ENCODE measurements at places on chromosomes 16 and 17. TPM values are rescaled to one million over a fixed set of nuclear protein-coding genes. Genes with fewer than 3 reads are reported as not detected.
A peak's percentile ranks its signal among the peaks of the same experiment; 100 is the strongest.

DNA sequence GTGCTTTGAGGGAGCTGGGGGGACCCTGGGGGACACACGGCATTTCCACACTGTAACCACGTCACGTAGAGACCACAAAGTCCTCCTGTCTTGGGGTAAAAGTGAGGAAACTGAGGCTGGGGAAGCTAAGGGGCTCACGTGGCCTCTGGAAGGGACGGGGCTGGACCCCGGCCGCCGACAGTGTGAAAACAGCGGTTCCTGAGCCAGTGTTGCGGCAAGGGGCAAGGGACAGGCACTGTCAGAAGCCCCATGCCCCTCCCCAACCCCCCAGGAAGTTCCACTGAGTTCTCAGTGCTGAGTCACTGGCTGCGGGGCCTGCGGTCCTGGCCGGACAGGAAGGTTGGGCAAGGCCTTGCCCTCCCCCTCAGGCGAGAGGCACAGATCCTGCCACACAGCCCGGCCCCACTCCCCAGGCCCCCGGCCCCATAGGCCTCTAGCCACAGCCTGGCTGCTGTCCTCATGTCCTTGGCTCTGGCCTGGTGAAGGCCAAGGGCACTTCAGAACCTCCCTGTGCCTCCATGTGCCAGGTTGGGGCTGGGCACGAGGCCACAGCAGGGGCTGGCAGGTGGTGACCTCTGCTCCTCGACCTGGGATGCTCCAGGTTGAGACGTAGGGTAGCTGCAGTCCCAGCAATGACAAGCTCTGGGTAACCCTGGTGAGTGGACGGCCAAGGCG, 5.0 kb upstream of the CCDC57 start:
- DNase-seq: peak; percentile 85

GRCh38 chr17:50637829-50638605, 3.3 kb downstream of the ABCC3 start:
- peak; percentile 23 for DNase-seq

DNA sequence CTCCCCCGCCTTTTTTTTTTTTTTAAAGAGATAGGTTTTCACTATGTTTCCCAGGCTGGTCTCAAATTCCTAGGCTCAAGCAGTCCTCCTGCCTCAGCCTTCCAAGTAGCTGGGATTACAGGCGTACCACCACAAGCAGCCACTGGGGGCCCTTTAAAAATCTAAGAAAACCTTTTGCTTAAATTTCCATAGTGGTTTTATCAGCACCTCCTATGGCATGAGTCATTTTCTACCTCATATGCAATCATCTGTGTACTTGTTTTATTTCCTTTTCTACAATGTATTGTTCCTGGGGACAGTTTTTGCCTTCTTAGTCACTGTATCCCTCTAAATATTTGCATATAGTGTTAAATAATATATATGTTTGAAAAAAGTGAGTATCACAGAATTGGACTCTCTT, 29.2 kb downstream of the GNA13 start:
- DNase-seq: no peak

DNA sequence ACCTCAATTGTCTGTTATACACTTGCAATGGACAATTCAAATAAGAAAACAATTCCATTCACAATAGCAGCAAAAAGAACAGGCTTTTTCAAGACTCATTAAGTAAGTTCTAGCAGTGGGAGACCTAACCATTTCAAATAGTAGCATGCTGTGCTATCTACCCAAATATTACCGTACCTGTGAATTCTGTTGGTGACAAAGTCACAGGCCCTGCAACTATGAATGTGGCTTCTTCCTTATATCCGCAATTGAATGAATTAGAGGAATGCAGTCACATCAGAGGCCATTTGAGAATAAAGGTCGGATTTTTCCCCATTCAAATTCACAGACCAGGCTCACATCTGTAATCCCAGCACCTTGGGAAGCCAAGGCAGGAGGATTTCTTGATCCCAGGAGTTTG, 800 bp upstream of the NME4 start:
- no peak for DNase-seq

GRCh38 chr16:84916178-84916577, 95.2 kb downstream of the ZDHHC7 start:
- no peak for DNase-seq

RPUSD1 gene
- 11.8 TPM for total RNA-seq

ARHGDIG gene
- total RNA-seq: 4.3 TPM

GRCh38 chr17:78567991-78568390, 9.2 kb downstream of the DNAH17 start:
- no peak for DNase-seq

USP43 gene
- 0.06 TPM for total RNA-seq

GRCh38 chr17:32388613-32389459, 38.9 kb downstream of the ZNF207 start:
- DNase-seq: no peak

DNA sequence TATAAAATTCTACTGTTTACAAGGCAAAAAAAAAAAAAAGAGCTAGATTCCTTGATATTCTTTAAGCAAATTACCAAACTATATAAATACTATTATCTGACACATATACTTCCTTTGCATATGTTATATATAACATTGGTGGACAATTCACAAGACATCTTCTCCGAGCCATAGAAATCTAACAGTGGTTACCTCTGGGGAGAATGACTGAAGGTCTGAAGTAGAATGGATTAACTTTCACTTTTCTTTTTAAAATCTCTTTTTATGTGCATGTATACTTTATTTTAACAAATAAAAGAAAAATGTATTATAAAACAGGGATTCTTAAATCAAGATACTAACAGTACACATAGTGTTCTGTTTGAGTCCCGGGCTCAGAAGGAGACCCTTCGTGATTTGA, 131.0 kb downstream of the MRTFB start:
- DNase-seq: no peak

PPM1E gene
- 2.3 TPM for total RNA-seq

- DNase-seq: no peak
These were observed 262.7 kb upstream of the KCNJ16 start for GRCh38 chr17:69812240-69812837.

DNA sequence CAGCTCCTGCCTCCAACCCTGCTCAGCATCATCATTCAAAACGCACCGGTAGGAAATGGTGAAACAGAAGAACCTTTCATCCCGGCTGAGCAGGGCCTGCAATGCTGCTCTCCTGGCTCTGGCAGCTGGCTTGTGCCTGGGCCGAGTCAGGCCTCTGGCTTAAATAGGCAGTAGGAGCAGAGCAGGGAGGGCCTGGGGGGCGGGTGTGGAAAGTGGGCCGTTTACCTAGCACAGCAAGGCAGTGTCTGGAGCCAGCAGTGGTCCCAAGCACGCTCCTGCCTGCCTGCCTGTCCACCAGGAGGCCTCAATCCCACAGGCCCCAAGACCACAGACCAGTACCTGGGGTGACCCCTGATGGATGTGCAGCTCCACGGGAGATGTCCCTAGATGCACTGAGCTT, 59.3 kb downstream of the SMPD3 start:
- no peak for DNase-seq

- DNase-seq: no peak
These were observed 29.9 kb upstream of the CHMP6 start for GRCh38 chr17:80961541-80962330.

SPATA22 gene
- 1.6 TPM for total RNA-seq

DNA sequence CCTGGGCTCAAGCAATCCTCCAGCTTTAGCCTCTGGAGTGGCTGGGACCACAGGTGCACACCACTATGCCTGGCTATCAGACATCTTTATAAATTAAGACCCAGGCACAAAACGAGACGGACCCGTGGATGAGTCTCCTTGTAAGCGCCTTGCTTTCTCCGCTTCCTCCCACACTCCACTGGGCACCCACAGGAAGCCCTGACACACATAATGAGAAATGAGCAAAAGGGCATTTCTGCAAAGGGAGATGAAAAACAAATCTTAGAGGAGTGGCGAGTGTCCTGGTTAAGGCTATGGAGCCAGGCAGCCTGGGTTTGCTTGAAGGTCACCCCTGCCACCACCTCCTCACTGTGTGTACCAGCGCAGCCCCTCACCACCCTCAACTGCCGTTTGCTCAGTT, 56.3 kb downstream of the XYLT1 start:
- no peak for DNase-seq

DNA sequence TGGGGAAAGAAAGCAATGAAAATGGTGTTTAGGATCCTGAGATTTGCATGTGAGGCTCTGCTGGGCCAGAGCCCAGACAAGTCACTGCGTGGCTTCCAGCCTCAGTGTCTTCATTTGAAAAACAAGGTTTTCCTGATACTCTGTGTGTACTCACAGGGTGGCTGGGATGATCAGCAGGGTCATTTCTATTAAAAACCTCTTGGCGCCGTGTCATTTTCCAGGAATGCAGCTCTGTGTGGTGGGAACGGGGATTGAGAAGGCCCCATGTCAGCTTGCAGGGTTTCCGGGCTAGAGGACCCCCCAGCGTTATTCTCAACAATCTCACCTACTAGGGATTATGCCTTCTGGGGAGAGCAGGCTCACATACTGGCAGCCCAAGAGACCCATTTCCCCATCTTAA, 73.5 kb downstream of the FOXL1 start:
- no peak for DNase-seq

- DNase-seq: no peak
These were observed 356.4 kb upstream of the GOT2 start for GRCh38 chr16:59090541-59090940.

SLC13A2 gene
- total RNA-seq: not detected

GRCh38 chr16:67392301-67393059, 818 bp downstream of the TPPP3 start:
- DNase-seq: no peak

GRCh38 chr17:50430821-50431618, 5.0 kb downstream of the ACSF2 start:
- DNase-seq: no peak

DNA sequence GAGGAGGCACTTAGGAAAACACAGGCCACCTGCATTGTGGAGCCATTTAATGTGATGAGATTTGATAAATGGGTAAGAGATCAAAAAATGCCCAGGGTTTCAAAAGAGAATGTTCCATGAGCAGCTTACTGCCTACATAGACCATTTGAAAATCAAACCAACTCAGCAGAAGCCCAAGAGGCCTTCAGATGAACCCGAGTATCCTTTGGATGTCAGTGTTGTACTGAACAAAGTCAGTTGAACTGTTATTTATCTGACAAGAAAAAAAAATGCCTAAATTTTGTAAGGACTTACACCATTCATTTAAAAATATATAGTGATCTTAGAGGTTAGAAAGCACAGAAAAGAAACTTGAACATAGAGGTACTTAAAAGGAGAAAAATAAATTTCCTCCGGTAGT, 381.7 kb downstream of the ZFHX3 start:
- no peak for DNase-seq

DNA sequence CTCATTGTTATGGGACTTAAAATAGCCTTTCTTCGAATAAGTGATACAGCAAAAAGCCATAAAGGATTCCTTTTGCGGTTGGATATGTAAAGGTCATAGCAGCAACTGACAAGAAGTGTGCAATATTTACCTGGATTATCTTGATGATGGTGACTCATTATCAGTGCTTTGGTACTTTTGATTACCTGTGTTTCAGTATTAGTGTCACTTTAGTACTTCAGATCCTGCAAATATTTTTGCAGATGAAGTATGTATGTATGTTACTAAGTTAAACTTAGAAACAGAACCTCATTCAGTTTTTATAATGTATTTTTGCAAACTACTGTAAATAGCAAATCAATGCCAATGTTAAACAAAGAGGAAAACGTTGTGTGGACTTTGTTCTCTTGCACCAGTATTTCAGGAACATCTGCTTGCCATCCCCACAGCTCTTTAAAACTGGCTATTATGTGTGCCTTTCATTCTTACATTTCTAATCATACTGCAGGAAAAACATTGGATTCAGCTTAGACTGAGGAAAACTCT, 10.5 kb downstream of the CNEP1R1 start:
- no peak for DNase-seq

- no peak for DNase-seq
These were observed 17.2 kb downstream of the CMIP start for GRCh38 chr16:81461766-81462165.

DNA sequence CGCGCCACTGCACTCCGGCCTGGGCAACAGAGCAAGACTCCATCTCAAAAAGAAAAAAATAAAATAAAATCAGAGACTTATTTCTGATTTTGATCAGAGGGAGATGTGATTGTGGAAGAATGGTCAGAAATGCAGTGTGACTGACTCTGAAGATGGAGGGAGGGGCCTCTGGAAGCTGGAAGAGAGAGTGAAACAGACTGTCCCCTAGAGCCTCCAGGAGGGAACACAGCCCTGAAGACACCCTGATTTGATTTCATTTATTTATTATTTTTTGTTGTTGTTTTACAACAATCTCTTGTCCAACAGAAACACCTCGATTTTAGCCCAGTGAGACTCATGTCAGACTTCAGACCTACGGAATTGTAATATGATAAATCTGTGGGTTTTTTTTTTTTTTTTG, 26.1 kb downstream of the BCL7C start:
- DNase-seq: no peak

DNA sequence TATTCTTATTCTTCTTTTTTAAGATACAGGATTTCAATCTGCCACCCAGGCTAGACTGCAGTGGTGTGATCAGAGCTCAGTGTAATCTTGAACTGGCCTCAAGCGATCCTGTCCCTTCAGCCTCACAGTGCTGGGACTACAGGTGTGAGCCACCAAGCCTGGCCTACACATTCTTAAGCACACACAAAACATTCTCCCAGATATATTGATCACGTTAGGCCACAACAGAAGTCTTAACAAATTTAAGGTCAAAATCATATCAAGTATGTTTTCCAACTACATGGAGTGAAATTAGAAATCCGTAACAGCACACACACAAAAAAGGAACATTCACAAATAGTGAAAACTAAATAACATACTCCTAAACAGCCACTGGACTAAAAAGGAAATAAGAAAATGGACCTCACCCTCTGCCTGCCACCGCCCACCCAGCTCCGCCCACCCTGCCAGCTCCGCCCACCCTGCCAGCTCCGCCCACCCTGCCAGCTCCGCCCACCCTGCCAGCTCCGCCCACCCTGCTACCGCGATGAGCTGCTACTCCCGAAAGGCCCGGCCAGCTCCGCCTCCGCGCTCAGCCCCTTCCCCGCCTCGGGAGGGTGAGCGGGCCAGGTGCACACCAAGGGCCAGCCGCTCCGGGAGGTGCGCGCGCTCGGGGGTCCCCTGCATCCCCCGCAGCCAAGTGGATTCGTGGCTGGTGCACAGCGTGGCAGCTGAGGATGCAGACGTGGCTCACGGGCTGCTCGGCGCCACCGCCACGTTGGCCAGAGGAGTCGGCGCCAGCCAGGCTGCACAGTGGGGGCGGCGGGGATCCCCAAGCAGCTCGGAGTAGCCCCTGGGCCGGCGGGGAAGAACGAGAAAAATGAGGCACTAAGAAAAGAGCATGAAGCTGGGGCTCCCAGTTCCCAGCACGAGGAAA, 41.2 kb downstream of the C16orf87 start:
- DNase-seq: peak; percentile 92

GRCh38 chr16:12086822-12087221, 110.3 kb downstream of the SNX29 start:
- DNase-seq: no peak

GRCh38 chr17:28347261-28347891, 10.0 kb downstream of the POLDIP2 start:
- DNase-seq: no peak

GRCh38 chr16:10465821-10466220, 80.0 kb downstream of the ATF7IP2 start:
- DNase-seq: no peak
